Transverse colon (tissue), 4 donors: ENCODE measurements at places on chromosomes 2 and 18.

DNA sequence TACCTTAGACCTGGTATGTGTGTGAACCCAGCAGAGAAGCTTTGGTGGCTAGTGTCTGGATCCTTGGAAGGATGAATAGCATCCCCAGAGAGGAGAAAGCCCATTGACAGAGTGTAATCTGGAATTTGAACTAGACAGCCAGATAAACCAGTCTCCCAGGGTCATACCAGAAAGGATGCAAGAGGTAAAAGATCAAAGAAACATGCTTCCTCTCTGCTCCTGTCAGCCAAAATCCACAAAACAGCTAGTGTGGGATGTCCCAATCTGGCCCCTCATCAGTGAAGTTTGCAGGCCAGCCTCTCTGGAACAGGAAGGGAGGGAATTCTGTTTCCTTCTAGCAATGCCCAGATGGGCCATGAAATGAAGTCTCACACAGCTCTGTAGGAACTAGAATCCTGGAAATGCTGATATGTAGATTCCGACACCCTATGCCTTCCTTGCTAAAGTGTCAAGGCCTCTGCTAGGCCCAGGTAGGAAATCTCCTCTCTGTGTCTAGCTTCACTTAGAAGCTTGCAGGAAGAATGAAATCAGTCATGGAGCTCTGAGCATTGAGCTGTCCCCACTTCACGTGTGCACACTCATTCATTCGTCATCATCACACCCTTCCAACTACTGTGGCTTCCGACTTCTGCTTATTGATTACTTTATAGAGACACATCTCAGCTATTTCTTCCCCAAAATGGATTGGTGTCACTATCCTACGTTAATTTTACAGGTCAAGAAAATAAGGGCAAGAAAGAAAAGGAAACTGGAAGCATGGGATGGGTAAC lies 38.0 kb downstream of the EVA1A start:
- no peak overlapping the region for H3K27ac ChIP-seq
- DNase-seq = no peak
- H3K36me3 ChIP-seq = no peaks in the 10 kb centered on the region
- H3K27me3 ChIP-seq = no peaks in the 10 kb centered on the region
- H3K4me3 ChIP-seq = no peak overlapping the region

DNA sequence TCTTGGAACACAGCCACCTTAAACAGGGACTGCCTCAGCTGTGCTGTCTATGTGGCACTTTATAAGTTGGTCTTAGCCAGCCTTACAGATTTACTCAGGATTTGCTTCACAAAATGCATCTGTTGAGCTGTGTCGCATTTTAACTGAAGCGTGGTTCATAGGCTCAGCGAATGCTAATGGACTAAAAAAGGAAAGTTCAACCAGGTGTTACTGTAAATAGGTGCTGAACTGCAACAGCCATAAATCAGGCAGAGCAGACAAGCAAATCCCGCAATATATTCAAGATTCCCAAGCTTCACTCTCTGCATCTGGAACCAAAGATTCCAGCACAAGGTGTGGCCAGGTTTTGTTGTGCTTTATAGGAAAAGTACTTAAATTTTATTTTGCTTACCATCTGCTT lies 130.0 kb downstream of the EPHA4 start:
- no peak overlapping the region for H3K27ac ChIP-seq
- peaks cover 5% of the 10 kb centered on the region for H3K4me1 ChIP-seq
- no peaks in the 10 kb centered on the region for H3K27me3 ChIP-seq
- no peak for DNase-seq
- no peaks in the 10 kb centered on the region for H3K36me3 ChIP-seq

DNA sequence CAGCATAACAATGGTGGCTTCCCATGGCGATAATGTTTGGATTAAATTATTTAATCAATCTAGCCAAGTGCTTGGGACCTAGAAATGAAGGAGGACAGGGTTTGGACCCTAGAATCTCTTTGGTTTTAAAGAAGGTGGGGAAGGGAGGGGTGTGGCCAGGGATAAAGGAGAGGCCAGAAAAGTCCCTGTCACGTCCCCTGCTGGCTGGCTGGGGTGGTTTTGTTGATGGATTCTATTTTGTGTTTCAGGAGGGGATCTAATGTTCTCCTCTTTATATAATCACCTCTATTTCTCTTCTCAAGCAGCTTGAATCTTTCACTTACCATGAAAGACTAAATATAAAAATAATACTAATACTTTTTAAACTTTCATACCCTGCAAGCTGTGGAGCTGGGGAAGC lies 52.6 kb upstream of the GALR1 start:
- H3K27ac ChIP-seq = no peak overlapping the region
- no peak for DNase-seq

DNA sequence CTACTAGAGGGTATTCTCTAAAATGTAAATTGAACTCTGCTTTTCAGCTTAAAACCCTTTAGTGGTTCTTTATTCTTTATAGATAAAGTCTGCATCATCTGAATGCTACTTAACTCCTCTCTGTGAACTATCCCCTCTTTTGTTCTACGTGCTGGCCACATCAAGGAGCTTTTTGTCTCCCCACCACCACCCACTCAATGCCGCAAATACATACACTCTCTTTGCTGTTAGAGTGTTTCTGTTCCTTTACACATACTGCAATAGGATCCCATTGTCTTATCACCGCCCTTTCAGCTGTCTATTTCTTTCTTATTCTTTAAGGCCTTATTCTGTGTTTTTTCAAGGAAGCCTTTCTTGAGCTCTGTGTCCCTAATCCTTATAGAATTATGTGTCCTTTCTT lies 83.3 kb downstream of the EML4 start:
- DNase-seq = no peak
- no peaks in the 10 kb centered on the region for H3K27me3 ChIP-seq
- H3K4me1 ChIP-seq = peaks cover 23% of the 10 kb centered on the region
- no peak overlapping the region for H3K27ac ChIP-seq
- no peaks in the 10 kb centered on the region for H3K36me3 ChIP-seq

GRCh38 chr2:232970051-232970450 lies 43.0 kb downstream of the NGEF start:
- H3K27ac ChIP-seq = no peak overlapping the region
- H3K36me3 ChIP-seq = no peaks in the 10 kb centered on the region
- no peak overlapping the region for H3K4me3 ChIP-seq

- no peaks in the 10 kb centered on the region for H3K36me3 ChIP-seq
- H3K27me3 ChIP-seq = no peaks in the 10 kb centered on the region
- DNase-seq = no peak
Observed at GRCh38 chr2:111918383-111918806, 20.0 kb downstream of the MERTK start.

DNA sequence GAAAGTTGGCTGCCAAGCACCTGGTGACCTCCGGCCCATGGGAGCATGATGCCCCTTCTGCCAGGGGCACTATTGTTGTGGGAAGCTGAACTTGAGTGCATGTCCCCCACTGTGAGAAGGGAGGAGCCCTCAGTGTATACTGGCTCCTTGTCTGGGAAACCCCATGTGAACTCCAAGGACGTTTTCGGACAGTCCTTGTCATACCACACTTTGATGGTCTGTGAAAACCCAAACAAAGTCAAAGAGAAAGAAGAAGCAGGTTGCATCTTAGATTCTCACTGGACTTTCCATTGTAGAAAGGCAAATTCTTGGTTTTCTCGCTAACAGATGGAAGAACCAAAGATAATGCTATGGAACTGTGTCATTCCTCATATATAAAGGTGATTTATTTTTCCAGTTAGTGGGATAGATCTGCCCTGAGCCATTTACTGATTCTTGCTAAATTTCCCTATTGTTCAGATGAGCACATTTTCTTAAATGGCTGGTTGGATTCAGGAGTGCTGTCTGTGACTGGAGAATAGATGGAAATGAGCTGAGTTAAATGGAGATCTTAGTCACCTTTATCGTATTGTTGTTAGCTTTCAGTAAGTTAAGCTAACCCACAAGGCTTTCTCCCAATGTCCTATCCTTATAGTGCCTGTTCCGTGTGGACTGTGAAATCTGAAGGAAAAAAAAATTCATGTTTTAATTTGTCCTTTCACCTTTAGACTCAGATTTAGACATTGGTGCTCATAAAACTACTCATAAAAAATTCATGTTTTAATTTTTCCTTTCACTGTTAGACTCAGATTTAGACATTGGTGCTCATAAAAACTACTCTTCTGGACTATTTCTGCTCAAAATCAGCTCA lies 166.6 kb downstream of the ACTR3 start:
- no peak for DNase-seq
- no peak overlapping the region for H3K27ac ChIP-seq
- H3K27me3 ChIP-seq = no peaks in the 10 kb centered on the region
- no peak overlapping the region for H3K4me3 ChIP-seq
- H3K36me3 ChIP-seq = no peaks in the 10 kb centered on the region

- H3K4me3 ChIP-seq = no peak overlapping the region
- no peak overlapping the region for H3K27ac ChIP-seq
- H3K27me3 ChIP-seq = no peaks in the 10 kb centered on the region
- no peak for DNase-seq
Observed at GRCh38 chr2:27904405-27904665, 13.8 kb downstream of the BABAM2 start.

DNA sequence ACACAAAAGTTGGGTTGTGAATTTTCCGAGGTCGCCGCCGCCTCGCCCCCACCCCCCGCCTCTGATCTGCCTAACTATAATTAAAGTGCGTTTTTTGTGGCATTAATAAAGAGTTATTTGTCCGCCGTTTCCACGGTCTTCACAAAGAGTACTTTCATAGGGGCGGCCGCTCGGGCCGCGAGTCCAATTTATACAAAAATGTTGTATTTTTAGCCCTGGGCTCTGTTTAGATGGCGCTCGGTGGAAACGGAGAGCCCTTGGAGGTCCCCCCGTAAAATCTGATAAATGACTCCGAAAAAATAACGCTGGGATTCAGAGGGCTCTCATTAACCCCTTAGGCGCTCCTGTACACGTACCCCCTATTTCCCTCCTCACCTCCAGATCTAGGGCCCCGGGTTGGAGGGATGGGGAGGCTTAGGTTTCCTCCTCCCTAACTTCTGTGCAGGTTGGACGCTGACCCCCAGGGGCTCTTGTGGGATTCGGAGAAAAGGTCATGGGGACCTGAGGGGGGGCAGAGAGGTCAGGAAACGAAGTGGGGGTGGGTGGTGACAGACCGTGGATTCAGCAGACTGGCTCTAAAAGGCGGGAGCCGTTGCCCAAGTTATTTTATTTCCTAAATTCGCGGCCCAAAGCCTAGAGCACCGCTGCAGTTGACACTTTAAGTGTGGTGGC lies 1.9 kb downstream of the CYP26B1 start:
- peaks cover 74% of the 10 kb centered on the region for H3K27me3 ChIP-seq
- DNase-seq = no peak
- H3K4me3 ChIP-seq = no peak overlapping the region
- peak overlapping the region; percentile 30 for H3K27ac ChIP-seq
- H3K36me3 ChIP-seq = no peaks in the 10 kb centered on the region
- H3K4me1 ChIP-seq = peaks cover 69% of the 10 kb centered on the region

DNA sequence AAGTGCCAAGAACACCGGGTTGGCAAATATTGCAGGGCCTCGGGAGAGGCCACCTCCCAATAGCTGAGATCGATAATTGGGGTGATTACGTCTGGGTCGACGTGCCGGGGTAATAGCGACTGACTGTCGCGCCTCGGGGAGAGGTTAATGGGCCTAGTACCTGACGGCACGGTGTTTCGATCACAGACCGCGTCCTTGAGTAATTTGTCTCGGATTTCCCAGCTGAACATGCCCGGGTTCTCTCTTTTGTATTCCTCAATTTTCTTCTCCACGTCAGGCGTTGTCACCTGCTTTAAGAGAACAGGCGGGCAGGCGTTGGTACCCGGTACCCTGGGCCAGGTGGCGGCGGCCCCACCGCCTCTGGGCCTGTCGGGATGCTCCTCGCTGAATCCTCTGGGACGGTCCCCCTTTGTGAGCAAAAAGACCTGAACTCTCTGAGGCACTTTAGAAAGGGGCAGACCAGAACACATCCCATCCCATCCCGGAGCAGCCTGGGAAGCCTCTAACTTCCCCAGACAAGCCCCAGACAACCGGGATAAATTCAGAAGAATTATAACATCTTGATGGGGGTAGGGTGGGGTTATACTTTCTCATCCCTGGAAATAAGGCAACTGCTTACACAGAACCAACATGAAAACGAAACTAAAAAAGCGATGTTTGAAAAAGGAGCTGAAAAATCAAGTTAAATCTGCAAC lies 3.3 kb downstream of the PAX3 start:
- peaks cover 100% of the 10 kb centered on the region for H3K27me3 ChIP-seq
- no peak for DNase-seq
- no peak overlapping the region for H3K27ac ChIP-seq
- peaks cover 5% of the 10 kb centered on the region for H3K4me1 ChIP-seq

- DNase-seq = no peak
- H3K36me3 ChIP-seq = peaks cover 12% of the 10 kb centered on the region
- H3K27me3 ChIP-seq = no peaks in the 10 kb centered on the region
- H3K27ac ChIP-seq = no peak overlapping the region
- no peaks in the 10 kb centered on the region for H3K4me1 ChIP-seq
Observed at GRCh38 chr18:79117385-79117784, 48.2 kb downstream of the ATP9B start.

DNA sequence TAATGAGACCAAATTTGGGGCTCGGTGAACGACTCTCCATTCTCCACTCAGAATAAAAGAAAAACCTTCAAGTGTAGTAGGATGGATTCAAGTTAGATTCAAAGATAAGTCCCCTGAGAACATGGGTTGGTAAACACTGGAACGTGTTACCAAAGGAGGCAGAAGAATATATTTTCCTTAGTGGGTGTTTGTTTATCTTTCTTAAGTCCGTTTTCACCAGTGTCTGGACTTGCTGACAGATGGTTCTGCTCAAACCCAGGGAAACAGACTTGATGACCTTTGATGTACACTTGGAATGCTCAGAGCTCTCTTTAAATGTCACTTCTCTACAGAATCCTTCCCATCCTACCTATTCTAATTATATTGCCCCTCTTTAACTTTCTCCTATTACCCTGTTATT lies 310.3 kb upstream of the ZNF521 start:
- no peaks in the 10 kb centered on the region for H3K4me1 ChIP-seq
- no peaks in the 10 kb centered on the region for H3K36me3 ChIP-seq
- DNase-seq = no peak
- no peak overlapping the region for H3K27ac ChIP-seq

DNA sequence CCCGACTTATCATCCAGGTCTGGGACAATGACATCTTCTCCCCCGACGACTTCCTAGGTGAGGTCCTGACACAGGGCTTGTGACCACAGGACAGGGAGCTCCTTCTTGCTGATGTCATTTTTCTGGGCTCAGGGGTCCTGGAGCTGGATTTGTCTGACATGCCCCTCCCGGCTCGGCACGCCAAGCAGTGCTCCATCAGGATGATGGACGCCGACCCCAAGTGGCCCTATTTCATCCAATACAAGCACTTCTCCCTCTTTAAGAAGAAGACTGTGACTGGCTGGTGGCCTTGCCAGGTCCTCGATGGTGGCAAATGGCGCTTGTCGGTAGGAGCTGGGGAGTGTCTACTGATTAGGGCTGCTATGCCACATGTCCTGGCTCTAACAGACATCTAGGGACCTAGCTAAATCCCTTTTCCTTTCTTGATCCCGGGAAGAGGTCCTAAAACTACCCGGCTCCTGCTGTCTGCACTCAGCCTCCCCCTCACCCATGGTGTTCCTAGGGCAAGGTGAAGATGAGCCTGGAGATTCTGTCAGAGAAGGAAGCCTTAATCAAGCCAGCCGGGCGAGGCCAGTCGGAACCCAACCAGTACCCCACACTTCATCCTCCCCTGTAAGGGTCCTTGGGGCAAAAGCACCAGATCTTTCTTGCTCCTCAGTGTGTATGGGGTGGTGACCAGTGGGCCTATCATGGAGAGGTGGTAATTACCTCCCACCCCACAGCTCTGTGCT lies 36.7 kb downstream of the LMAN2L start:
- no peaks in the 10 kb centered on the region for H3K4me1 ChIP-seq
- no peaks in the 10 kb centered on the region for H3K27me3 ChIP-seq
